Effector memory CD8-positive, alpha-beta T cell (primary cell): ENCODE measurements at places on chromosomes 11 and 22.

DNA sequence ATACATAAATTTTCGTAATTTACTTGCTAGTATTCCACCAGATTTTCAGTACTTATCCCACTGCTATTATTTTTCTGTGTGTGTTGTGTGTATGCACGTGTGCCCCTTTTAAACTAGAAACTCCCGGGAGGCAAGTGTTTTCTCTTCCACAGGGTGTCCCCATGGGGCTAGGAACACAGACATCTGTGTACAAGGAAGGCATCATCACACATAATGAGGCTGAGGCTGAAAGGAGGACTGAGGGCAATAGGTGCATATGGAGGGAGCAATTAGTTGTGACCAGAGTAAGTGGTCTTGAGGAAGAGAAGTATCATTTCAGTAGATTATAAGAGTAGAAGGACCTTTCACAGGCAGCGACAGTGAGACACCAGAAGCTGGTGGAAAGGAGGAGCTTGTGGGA is 2.1 kb upstream of the DPAGT1 start:
- DNase-seq = no peak

DNA sequence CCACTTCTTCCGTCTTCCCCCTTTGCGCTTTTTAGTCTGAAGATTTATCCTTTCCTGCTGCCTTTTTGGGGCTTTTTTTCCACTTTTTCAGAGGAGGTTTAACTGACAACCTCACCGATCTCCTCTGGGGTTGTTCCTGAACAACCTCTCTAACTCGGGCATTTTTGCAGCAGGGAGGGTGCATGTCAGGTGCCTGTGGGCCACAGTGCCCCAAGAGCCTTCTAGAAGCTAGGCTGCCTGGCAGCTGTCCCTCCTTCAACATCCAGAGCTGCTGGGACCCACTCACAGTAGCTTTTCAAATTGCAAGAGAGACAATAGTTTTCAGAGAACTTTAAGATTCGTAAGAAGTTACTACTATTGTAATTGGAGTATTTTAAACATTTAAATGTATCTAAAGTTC is 1112.4 kb upstream of the CNTN5 start:
- DNase-seq = no peak

- DNase-seq = no peak
Observed at GRCh38 chr11:83689144-83689780, 403.1 kb upstream of the CCDC90B start.

DNA sequence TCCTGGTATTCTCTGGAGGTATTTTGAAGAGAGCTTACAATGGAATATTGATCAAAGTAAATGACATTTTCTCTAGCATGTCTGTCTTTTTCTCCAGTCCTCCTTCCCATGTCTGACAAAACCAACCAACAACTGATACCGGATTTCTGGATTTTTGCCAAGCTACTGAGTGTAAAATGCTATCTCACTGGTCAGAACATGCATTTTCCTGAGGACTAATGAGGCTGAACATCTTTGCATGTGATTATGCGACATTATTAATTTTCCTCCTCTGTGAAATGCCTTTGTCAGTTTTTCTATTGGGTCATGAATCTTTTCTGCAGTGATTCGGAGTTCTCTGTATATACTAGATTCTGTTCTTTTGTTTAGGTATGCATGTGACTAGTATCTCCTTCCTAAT is 51.4 kb downstream of the CDON start:
- DNase-seq = no peak

DNA sequence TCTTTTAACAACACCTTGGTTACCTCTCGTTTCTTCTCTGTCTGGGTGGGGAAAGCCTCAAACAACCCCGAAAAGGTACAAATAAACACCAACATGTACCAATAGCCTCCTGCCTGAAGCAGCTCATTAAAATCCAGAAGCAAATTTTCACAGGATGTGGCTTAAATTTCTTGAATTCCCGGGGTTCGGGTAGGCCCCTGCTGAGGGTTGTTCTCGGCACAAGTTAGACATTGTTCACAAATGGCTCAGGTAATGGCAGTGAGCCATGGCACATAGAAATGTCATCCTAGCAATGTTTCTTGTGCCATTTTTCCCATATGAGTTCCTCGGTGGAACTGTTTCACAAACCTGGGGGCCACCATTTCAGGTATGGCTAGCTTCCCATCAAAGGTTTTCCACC is 19.7 kb upstream of the GLYATL1 start:
- DNase-seq = no peak
